ENCODE measurements at places on chromosomes 1 and 21. TPM values are rescaled to one million over a fixed set of nuclear protein-coding genes. Genes with fewer than 3 reads are reported as not detected.

Gene PRXL2B
- total RNA-seq, result 11.0 TPM

Gene CD1B
- total RNA-seq, result not detected

Gene ASPM
- total RNA-seq, result 39.3 TPM

Gene BACE2
- 16.4 TPM for total RNA-seq

Gene AQP10
- not detected for total RNA-seq

Gene MUTYH
- 17.0 TPM for total RNA-seq

Gene LCK
- not detected for total RNA-seq

Gene SLC30A2
- not detected for total RNA-seq

Gene OR14K1
- total RNA-seq, result not detected

Gene UBE2G2
- 92.7 TPM for total RNA-seq

Gene CSMD2
- 0.37 TPM for total RNA-seq

Gene RLF
- 23.5 TPM for total RNA-seq

Gene AMY1B
- total RNA-seq, result not detected

Gene SPRR1A
- total RNA-seq, result not detected

Gene CASZ1
- total RNA-seq, result under 0.01 TPM

Gene CD1C
- not detected for total RNA-seq

Gene CLCA1
- total RNA-seq, result not detected

Gene S100A8
- total RNA-seq, result not detected

Gene FAM167B
- total RNA-seq, result 1.1 TPM

Gene C8B
- total RNA-seq, result not detected

Gene SAMD11
- 0.20 TPM for total RNA-seq

Gene NPHS2
- total RNA-seq, result not detected

Gene PALMD
- total RNA-seq, result 0.37 TPM

Gene CACHD1
- total RNA-seq, result 4.4 TPM

Gene DMRTA2
- not detected for total RNA-seq

Gene OR2L8
- not detected for total RNA-seq

Gene C1orf94
- under 0.01 TPM for total RNA-seq

Gene DNAJC6
- total RNA-seq, result 1.6 TPM

Gene AGT
- 0.73 TPM for total RNA-seq

Gene GJA4
- total RNA-seq, result not detected

Gene UQCRH
- total RNA-seq, result 245 TPM

Gene SYTL1
- not detected for total RNA-seq

Gene TGFB2
- 0.78 TPM for total RNA-seq

Gene SYT6
- not detected for total RNA-seq

Gene KRTAP7-1
- total RNA-seq, result not detected

Gene SDF4
- 101 TPM for total RNA-seq
